ENCODE measurements at places on chromosomes 5 and 9.

DNA sequence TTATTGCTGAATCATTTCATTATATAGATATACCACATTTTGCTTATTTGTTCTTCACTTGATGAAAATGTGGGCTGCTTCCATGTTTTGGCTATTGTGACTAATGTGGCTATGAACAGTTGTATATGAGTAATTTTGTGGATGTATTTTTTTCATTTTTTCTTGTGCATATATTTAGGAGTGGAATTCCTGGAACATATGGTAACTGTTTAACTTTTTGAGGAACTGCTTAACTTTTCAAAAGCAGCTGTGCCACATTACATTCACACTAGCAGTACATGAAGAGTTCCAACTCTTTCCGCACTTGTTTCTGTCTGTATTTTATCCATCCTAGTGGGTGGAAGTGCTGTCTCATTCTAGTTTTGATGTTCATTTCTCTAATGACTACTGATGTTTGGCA is 67.8 kb downstream of the JAK2 start:
- DNase-seq = no peak

- DNase-seq = no peak
These were observed 2.3 kb upstream of the RASEF start for GRCh38 chr9:83065233-83065632.

DNA sequence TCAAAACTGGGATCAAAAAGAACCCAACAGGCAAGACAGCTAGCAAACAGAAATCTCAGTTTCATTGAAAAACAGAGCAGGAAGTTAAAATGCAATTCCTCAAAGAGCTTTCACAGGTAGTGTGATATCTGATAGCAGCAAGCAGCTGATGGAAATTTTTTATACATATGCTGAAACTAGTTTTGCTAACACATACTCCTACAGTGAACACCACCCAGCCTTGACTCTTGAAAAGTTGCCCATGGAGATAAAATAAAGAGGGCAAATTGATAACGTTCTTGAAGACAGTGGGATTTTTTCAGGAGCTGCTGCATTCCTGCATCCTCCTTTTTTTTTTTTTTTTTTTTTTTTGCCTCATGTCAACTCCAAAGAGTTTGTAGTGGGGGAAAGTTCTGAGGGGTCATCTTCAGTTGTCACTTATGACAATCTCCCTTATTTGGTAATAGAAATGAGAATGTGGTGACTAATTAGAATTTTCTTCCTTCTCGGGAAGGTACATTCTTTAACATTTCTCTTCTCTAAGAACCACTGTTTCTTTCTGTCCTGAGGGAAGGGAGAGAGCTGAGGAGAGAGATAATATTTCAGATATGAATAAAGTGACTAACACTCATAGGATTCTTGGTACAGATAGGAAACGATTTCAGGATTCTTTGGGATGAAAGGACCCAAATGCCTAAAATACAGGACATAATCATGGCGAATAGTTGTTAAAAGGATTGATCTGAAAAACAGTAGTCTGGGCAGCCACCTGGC is 24.6 kb downstream of the SH3RF2 start:
- no peak for DNase-seq

- DNase-seq = no peak
These were observed 26.7 kb downstream of the UNC5A start for GRCh38 chr5:176836811-176837706.

DNA sequence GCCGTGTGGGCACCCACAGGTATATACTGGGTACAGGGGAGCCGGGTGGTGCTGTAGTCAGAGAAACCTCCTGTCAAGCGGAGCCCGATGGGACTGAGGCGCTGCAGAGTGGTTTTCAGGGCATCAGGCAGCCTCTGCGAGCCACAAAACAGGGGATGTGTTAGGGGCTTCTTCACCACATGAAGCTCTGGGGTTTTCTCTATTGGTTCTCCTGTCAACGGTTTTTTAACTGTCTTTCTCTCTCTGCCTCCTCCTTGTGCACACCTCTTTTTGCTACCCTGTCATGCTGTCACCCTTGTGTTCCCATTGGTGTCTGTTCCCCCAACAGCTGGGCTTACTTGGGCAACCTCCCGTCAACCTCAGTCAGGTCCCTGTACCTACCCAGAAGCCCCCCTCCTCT is 19.9 kb downstream of the RALGPS1 start:
- peak; percentile 90 for DNase-seq

DNA sequence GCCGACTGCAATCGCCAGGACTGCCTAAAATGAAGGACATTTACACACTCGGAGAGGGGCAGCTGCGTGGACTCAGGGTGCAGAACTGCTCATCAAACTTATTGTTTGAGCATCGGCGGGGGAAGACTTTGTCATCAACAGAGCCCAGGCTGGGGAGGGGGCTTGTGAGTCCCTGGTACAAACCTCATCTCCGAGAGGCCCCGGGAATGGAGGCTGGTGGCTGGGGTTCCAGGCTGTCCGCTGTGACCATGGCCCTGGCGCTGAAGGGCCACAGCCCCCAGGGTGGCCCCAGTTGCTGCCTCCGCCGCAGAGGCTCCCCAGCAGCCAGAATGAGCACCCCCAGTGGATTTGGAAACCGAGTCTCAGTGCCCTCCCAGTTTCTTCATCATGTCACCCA is 46.1 kb upstream of the RNU6ATAC start:
- DNase-seq = no peak

DNA sequence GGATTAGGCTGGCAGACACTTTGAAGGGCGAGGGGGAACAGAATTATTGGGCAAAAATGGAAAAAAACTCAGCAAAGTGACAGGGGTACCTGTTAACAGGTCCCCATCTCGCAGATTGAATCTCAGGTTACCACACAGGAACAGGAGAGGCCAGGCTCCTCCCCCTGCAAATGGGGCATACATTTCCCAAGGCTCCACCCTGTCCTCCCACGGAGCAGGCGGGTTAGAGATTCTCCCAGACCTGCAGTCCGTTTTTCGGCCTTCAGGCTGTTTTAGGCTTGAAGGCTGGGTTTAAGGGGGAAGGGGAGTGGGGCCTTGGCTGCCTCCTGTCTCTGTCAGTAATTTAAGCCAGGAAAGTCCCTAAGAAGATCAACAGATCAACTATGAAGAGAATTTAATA is 42.7 kb downstream of the LRRC70 start:
- DNase-seq = no peak

DNA sequence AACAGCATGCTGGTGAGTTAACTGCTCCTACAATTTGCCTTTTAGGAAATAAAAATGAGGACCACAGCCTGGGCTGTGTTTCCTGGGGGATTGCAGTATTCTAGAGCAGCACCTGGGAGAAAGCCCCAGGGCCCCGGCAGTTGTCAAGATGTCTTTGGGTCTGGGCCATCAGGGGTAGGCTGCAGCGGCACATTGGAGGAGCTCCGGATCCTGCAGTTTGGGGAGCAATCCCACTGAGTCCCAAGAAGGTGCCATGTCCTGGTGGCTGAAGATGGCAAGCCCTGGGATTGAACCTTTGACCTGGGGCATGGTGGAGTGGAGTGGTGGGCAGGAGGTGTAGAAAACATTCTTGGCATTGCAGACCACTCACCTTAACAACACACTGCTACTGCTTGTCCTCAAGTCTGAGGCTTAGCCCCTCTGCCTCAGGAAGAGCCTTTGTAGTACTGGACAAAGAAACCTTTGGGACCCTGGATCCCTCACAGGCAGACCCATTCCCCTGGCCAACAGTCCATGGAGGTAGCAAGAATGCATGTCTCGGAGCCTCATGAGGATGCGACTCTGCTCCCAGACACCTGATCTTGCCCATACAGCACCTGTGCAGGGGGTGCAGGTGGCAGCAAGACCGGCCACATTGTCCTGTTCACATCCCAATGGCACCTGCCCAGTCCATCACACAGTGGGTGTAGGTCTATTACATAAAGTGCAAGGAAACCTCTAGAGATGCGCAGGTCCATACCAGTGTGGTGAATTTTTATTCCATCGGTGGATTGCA is 159.1 kb upstream of the IRX2 start:
- DNase-seq = no peak

- no peak for DNase-seq
These were observed 21.3 kb downstream of the AKNA start for GRCh38 chr9:114366334-114367128.

GRCh38 chr5:133150909-133151544 is 99.2 kb downstream of the HSPA4 start:
- DNase-seq = no peak

DNA sequence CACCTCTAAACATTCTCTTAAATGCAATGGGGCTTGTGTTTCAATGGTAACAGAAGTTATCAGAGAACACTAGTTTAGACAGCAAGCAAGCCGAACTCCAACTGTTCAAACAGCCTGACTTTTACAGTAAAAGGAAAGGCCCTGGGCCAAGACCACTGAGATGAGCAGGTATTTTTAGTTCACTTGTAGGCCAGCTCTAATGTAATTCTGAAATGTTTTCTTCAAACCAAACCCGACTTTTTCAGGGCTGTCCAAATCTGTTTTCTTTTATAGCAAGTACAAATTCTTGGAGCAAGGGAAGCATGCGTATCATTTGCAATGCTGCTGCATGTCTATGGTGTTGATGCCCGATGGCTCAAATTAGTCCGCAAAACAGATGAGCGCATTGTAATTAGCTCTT is 192.9 kb downstream of the SLF1 start:
- no peak for DNase-seq

GRCh38 chr5:119031011-119031886 is 39.6 kb upstream of the DMXL1 start:
- peak; percentile 51 for DNase-seq

DNA sequence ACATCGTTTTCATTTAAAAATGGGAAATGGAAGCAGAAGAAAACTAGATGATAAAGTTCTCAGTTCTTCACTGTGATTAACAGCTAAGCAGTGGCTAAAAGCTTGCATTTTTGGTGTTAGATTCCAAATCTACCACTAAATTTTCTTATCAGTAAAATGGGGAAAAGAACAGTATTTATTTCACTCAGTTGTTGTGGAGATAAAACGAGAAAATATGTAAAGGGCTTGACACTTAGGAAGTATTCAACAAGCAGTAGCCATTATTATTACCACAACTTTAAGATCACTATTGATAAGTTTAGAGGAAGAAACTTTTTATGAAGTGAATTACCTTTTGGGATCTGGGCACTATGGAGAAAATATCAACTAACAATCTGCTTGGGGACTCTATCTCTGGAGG is 4.5 kb downstream of the STOM start:
- DNase-seq = no peak

- DNase-seq = no peak
These were observed 10.3 kb downstream of the OCLN start for GRCh38 chr5:69502767-69503488.

- DNase-seq = no peak
These were observed 343.7 kb downstream of the SPOCK1 start for GRCh38 chr5:137155261-137156000.

DNA sequence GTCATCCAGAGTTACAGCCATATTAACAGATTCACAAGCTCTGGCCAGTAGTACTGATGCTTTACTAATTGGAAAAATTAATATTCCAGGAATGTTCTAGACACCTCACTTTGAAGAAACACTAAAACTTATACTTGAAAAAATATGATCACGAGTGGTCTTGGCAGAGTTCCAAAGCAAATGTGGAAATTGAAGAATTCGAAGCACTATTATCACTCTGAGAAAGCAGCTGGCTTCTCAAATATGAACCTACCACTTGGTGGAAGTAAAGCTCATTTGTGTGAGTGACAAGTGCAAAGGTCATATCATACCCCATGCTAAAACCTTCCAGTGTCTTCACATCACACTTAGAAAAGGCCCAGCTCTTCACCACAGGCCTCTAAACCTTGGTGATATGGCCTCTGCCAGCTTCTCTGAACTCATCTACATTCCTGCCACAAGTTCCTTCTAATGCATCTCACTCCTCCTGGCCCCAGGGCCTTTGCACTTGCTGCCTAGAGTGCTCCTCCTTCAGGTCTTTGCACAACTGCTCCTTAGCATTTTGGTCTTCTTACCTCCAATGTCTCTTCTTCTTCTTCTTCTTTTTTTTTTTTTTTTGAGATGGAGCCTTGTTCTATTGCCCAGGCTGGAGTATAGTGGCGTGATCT is 175.7 kb upstream of the SMIM23 start:
- DNase-seq = no peak

DNA sequence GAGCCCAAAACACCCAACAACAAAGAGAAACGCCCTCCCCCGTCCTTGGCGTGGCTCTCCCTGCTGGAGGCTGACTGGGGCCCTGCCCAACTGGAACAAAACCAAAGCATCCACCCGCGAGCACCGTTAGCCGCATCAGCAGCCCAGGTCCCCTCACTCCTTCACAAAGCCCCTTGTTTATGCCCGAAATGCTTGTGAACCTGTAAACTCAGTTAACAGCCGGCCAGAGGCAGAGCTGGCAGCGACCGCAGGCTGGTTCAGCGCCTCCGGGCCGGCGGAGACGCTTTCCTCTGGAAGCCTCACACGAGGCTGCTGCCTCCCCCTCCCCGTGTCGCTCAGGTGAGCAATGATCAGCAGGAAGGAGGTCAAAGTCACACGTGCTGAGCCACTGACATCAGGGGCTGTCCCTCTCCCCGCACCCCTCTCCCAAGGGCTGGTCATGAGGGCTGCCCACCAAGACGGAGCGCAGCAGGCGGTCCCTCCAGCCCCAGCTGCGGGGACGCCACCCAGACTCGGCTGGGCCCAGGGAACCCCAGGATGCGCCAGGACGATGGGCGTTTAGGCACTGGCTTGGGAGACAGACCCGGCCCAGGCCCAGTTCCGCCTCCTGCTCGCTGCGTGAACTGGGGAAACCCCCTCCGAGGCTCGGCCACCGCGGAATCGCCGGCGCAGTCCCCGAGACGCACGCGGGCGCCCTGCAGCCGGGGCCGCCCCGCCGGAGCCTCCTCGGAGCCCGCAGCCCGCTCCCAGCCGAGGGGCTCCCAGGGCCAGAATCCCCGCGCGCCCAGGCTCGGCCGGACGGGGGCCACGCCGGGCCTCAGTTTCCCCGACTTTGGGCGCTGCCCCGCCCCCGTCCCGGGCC is 563 bp downstream of the SNAPC4 start:
- no peak for DNase-seq

DNA sequence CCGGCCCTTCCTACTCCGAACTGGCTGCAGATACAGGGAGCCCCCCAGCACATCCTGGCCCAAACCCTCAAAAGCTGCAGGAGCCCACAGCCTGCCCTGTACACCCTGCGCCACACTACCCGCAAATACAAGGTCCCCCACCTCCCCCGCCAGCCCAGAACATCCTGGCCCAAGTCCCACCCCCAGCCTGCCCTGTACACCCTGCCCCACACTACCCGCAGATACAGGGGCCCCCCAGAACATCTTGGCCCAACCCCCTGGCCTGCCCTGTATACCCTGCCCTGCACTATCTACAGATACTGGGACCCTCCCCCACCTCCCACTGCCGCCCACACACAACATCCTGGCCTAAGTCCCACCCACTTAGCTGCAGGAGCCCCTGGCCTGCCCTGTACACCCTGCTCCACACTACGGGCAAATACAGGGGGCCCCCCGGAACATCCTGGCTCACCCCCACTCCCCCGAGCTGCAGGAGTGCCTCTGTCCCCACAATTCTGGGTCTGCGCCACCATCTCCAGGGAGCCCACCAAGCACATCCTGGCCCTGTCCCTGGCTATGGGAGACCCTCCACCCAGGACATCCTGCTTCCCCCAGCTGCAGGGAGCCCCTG is 8.3 kb downstream of the LPCAT1 start:
- no peak for DNase-seq

DNA sequence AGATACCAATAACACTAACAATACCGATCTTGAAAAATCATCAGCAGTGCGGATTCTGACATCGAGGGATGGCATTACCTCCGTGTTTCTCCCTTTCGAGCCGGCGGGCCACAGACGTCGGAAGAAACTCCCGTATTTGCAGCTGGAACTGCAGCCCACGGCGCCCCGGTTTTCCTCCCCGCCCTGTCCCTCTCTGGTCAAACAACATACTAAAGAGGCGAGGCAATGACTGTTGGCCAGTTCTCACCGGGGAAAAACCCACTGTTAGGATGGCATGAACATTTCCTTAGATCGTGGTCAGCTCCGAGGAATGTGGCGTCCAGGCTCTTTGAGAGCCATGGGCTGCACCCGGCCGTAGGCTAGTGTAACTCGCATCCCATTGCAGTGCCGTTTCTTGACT is 32.8 kb downstream of the OLFM1 start:
- DNase-seq = no peak
